ENCODE measurements at places on chromosomes 3 and 15.

- no peak for DNase-seq
These were observed 43.9 kb downstream of the PPCDC start for GRCh38 chr15:75067123-75067830.

DNA sequence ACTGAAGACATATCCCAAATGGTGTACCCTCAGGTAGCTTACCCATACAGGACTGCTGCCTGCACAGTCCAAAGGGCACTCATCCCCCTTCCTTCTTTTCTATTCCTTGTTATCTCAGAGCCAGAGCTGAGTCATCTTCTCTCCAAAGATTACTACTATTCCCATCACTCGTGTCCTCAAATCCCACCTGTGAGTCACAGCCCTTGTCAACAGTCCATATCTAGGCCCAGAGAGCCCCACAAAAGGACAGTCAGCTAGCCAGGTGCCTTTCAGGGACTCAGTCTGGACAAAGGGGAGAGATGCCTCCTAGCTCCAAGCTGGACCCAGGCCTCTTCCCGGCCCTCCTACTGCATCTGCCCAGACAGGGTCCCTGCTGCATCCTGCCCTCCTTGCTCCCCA, 11.0 kb downstream of the PARP16 start:
- DNase-seq: no peak

DNA sequence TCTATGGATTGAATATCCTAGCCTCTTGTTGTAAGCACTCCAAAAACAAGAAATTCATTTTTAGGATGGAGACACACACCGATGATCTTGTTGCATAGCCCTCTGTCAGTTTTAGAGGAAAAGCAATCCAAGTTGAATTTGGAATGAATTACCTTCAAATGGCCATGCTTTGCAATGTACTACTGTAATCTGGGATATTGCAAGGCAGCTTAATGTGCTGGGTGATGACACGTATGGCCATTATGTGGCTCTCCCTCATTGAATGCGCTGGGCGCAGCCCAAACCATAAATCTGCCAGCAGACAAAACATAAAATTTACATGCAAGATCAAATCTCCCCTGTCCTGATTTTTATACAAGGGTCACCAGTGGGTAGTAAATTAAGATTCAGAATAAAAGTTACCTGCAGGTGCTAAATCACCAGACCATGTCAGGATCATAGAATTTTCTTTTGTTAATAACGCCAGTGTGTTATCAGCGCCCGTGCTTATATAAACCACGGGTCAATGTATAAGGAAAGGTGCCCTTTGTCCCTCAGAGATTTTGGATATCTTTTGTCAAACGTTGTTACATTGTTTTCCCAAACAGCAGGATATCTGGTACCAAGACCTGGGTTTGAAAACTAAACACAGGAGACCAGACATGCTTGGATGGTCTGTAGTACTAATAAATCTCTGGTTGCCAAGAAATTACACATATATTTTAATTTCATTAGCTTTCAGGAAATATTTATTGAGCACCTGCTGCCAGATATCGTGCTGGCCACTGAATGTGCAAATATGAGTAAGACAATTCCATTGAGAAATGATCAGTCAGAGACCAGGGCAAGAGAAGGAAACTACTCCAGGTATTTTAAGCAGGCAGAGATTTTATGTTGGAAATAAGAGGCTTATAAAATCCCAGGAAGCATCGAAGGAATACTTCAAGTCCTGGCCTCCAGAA, 237.1 kb downstream of the EBLN2 start:
- DNase-seq: no peak

- no peak for DNase-seq
These were observed 25.7 kb upstream of the MB21D2 start for GRCh38 chr3:192943393-192943792.

Measured in stimulated activated CD8-positive, alpha-beta memory T cell treated with anti-CD3 and anti-CD28 coated beads, Interleukin-4, amount 100 ng/mL, for 1 hour (primary cell).